NCI-H146 (cell line): ENCODE measurements at places on chromosomes 4 and X.

GRCh38 chr4:143036443-143036842, 148.3 kb upstream of the USP38 start:
- no peak for DNase-seq

GRCh38 chr4:7778510-7779431, 160.9 kb downstream of the AFAP1 start:
- DNase-seq: no peak

DNA sequence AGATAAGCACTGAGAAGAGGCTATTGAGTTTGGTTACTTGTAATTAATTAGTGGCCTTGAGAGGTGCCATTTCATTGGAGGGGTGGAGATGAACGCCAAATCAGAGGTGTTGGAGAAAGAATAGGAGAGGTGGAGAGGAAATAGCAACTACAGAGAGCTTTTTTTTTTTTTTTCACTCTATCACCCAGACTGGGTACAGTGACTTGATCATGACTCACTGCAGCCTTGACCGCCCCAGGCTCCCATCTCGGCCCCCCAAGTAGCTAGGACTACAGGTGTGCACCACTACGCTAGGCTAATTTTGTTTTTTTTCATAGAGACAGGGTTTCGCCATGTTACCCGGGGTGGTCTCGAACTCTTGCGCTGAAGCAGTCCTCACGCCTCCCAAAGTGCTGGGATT, 5.2 kb downstream of the NHS start:
- no peak for DNase-seq

DNA sequence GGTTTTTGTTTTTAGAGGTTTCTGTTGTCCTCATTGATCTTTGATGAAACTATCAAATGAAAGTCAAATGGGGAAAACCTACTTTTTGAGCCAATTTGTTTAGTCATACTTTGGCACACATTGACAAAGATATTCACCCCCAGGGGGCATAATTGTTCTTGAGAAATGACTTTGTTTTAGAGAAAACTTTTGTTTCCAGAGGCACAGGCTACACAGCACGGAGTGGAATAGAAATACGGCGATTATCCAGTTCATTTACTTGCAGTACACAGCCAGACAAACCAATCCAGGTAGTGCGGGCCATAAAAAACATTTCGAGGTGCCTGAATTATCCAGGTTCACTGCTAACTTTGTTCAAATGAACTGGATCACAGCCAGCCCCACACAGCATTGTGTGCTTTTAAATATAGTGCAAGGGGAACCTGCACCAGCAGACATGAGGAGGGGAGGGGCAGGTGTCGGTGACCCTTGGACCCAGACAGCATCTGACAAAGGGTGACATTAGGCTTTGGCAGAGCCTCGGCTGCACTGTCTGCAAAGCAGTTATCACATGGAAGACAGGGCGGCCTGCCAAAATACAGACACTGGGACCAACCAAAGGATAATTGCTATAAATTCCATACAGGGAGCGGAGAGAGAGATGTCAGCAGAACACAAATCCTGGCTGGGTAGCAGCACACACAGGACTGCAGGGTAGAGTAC, 179.6 kb upstream of the NOCT start:
- peak; percentile 66 for DNase-seq
